ENCODE measurements at places on chromosomes 7 and 10.

DNA sequence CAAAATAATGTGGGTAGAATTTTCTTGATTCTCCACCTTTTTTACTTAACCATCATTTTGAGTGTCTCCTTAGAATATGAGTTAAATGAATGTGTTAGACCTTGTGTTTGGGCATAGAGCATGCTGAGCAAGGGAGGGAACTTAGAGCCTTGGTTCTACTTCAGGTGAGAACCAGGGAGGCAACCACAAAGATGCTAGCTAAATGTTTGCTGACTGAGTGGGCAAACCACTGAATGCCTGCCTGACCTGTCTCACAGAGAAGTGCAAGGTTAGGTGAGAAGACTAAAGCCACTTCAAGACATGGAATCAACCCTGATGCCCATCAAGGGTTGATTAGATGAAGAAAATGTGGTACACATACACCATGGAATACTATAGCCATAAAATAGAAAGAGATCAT, 242.6 kb upstream of the ZNF32 start:
- no peak for DNase-seq

DNA sequence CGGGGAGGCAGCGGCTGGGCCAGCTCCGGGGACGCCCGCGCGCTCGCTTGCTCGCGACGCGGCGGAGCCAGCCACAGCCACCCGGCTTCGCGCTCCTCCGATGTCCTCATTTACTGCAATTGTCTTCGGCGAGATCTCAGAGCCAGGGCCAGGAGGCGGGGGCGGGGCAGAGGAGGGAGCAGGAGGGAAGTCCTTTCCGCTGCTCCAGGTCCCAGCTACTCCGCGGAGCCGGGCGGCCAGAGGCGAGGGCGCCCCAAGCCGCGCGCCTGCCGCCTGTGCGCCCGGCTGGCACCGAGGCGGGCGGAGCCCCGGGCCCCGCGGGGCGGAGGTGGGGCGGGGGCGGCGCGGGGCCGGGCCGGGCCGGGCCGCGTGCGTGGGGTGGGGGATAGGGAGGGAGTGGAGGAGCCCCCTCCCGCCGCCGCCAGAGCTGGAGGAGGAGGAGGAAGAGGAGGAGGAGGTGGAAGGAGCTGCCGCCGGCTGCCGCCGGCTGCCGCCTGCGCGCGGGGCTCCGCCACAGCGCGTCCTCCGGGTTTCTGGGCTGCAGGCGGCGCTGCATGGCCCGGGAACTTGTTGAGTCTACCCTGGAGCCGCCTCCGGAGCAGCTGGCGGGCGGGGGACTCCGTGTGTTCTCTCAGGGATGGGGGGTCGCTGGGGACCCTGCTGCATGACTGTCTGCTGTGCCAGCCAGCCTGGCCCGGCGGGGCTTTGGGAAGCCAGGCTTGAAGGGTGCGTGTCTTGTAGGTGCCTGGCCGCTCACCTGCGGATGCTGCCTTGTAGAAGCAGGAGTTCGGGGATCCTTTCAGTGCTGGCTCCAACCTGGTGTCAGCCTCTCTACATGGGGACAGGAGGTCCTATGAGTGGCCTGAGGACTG, at the start of gene INSYN2A:
Gene INSYN2A, minus strand, starts transcription at position 310 of the 872 bp plus-strand sequence. CDS start 20,196 bp downstream, outside the sequence.
- no peak for DNase-seq

GRCh38 chr10:9342885-9343570, 1288.5 kb downstream of the GATA3 start:
- no peak for DNase-seq

GRCh38 chr7:124915242-124915641, 14.4 kb downstream of the POT1 start:
- no peak for DNase-seq

DNA sequence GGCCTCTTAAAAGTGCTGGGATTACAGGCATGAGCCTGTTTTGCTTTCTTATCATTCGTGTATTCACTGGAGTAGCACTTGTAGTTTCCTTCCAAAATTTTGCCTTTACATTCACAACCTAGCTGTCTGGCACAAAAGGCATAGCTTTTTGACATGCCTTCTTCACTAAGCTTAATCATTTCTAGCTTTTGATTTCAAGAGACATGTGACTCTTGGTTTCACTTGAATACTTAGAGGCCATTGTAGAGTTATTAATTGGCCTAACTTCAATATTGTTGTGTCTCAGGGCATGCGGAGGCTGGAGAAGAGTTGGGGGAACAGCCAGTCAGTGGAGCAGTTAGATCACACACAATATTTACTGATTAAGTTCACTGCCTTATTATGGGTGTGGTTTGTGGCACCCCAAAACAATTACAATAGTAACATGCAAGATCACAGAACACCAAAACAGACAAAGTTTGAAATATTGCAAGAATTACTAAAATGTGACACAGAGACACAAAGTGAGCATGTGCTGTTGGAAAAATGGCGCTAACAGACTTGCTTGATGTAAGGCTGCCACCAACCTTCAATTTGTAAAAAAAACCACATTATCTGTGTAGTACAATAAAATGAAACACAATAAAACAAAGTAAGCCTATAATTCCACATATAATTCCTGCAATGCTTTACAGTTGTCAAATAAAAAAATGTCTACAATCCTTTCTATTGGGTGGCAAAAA, 43.1 kb downstream of the BRAF start:
- DNase-seq, result no peak

DNA sequence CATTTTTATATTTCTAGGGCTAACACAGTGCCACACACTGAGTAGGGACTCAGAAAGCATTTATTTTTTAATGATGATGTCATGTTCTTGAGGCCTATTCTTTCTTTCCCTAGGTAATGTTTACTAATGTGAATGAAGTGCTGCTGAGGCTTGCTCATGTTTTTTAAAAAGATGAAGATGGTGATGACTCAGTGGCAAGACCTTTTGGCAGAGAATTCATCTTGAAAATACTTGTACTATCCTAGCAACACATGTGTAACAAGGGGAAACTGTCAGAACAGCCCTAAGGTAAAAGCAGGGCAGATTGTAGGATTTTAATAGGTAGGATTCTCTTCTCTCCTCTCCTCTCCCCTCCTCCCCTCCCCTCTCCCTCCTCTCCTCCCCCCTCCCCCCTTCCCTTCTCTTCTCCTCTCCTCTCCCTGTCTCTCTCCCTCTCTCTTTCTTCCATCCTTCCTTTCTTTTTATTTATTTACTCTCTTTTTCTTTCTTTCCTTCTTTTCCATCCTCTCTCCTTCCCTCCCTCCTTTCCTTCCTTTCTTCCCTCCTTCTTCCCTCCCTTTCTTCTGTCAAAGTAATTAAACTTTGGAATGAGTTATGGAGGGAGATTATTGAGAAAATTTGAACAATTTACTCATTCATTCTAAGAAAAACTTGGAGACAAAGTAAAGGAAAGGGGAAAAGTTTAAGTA, 75.3 kb downstream of the ZNF92 start:
- no peak for DNase-seq

DNA sequence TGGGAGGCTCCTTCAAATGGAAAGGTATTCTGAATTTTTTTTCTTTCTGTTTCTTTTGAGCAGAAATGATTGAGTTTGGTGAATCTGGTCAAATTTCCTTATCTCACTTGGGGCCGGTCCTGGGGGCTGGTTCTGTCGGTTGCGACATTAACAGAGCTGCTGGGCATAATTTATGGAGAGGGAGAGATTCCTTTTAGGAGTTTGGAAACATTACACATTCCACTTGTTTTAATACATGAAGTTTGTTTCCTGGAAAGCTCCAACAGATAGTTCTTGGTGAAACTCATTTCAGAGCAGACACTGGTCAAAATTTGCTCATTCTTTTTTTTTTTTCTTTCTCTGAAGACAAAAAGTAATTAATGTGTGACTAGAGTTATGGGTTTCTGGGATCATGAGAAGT, 129.9 kb downstream of the ABCA13 start:
- DNase-seq, result no peak

- DNase-seq, result no peak
These were observed 44.0 kb upstream of the ITGB1 start for GRCh38 chr10:33001908-33002492.

DNA sequence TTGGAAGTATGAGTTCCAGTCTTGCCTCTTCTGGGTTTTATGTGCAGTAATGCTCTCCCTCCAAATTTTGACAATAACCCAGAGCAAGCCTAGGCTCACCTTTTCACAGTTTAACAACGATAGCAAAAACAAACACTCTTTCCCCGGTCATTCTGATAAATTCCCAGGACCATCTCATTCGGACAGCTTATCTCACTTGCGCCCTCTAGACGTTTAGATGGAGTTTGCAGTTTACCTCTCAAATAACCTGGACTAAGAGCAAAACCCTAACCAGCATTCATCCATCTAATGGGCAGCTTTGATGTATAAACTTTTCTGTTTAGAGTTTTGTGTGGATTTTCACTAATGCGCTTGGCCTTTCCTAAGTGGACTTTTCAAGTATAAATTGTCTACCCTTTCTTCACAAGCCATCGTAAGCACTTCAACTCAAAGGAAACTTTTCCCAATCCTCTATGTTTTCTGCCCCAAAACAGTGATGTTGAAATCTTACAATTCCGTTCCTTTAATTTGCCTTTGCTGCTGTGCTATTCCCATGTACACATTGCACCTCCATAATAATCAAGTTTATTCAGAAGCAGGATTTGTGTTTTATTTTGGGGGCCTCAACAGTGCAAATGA, 114.9 kb downstream of the HDAC9 start:
- no peak for DNase-seq

GRCh38 chr10:17177014-17177413, 24.5 kb downstream of the TRDMT1 start:
- DNase-seq, result no peak

GRCh38 chr10:115321360-115321759, 228.2 kb downstream of the ATRNL1 start:
- DNase-seq, result no peak

DNA sequence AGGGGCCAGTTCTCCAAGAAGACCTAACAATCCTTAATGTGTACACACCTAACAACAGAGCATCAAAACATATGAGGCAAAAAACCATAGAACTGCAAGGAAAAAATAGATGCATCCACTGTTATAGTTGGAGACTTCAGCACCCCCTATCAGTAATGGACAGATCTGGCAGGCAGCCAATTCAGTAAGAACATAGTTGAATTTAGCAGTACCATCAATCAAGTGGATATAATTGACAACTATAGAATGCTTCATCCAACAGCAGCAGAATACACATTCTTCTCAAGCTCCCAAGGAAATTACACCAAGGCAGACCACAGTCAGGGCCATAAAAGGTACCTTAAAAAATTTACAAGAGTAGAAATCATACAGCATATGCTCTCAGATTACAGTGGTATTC, 42.2 kb downstream of the POLL start:
- no peak for DNase-seq

GRCh38 chr7:23473844-23474093, 3.5 kb upstream of the IGF2BP3 start:
- no peak for DNase-seq

DNA sequence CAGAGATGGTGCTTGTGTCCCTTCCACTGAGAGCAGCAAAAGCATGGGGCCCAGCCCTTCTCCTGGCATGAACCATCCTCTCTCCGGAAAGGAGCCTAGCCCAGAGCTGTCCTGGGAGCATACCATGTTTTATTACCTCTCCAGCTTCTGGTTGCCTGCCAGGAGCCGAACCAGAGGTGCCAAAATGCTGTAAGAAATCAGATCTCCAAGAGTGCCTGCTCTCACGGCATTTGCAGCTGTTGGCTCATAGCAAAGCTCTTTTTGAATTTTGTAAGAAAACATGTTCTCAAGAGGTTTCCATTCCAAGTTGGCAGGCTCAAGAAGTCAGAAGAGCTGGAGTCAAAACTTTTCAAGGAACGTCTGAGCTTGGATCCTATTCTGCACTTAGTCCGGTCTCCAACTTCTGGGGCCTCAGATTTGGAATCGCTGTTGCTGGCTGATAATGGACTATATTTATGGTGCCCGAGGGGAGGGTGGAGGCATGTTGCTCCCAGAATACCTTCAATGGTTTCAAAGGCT, 211.7 kb upstream of the MKI67 start:
- DNase-seq, result no peak

GRCh38 chr7:81789406-81790119, 19.7 kb upstream of the HGF start:
- DNase-seq, result no peak

DNA sequence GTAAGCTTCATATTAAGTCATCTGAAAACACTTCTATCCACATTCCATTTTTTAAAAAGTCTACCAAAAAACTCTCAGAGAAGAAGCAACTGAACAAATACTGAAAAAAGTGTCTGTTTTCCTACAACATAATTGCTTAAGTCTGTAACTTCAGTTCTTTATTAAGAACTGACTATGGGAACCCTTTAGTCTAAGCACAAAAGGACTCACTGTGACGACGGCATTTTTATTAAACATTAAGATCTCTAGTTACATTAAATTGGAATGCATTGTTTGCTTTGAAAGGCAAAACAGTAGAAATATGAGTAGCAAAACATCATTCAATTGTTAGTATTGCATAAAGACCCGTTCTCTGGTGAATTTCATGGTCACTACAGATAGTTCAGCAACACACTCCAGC, 5.8 kb upstream of the FAM3C start:
- DNase-seq, result no peak

- DNase-seq, result no peak
These were observed 121.3 kb downstream of the AGMO start for GRCh38 chr7:15440482-15440881.

GRCh38 chr10:131560166-131560565, 248.6 kb upstream of the TCERG1L start:
- DNase-seq, result no peak

DNA sequence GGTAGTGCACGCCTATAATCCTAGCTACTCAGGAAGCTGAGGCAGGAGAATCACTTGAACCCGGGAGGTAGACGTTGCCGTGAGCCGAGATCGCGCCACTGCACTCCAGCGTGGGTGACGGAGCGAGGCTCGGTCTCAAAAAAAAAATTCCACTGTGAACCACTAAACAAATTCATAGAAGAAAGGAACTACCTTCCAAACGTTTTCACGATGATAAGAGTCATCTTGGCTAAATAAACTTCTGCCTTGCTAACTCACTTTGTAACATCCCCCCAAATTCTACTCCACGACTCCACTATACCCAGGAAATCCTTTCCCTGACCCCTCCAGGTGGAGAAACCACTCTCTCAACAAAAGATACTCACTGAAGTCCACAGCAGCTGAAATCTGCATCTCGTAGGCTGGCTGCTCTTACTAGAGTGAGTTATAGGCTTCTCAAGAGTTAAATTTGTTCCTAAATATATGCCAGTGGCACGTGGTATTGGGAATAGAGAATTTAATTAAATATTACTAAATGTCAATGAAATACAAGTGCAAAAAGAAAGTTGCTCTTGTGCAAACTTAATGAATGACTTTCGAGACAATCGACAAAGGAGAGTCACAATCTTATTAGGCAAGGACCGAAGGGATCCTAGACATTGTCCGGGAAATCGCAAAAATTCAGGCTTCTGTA, 1.6 kb upstream of the GTF2I start:
- DNase-seq, result no peak

- DNase-seq, result no peak
These were observed 3.2 kb upstream of the HUS1 start for GRCh38 chr7:47982610-47983009.

DNA sequence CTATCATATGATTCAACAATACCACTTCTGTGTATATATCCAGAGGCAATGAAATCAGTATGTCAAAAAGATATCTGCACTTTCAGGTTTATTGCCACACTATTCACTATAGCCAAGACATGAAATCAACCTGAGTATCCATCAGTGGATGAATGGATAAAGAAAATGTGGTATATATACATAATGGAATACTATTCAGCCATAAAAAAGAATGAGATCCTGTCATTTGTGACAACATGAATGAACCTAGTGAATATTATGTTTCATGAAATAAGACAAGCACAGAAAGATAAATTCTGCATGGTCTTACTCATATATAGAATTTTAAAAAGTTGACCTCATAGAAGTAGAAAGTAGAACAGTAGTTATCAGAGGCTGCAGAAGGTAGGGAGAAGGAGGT, 281.1 kb downstream of the BAMBI start:
- no peak for DNase-seq

GRCh38 chr10:61319386-61320256, 133.6 kb downstream of the TMEM26 start:
- DNase-seq, result no peak
